ENCODE measurements at places on chromosomes 6 and 20. TPM values are rescaled to one million over a fixed set of nuclear protein-coding genes. Genes with fewer than 3 reads are reported as not detected.
A peak's percentile ranks its signal among the peaks of the same experiment; 100 is the strongest.

Gene SNAP25
- total RNA-seq, result 1.1 TPM

- peak overlapping the region; percentile 74 for H3K27ac ChIP-seq
- H3K4me3 ChIP-seq, result peak overlapping the region; percentile 79
- peaks cover 3% of the 10 kb centered on the region for H3K36me3 ChIP-seq
- H3K4me1 ChIP-seq, result peaks cover 2% of the 10 kb centered on the region
- no peaks in the 10 kb centered on the region for H3K27me3 ChIP-seq
Measured at GRCh38 chr6:118894425-118895260, 691 bp downstream of the ASF1A start.

DNA sequence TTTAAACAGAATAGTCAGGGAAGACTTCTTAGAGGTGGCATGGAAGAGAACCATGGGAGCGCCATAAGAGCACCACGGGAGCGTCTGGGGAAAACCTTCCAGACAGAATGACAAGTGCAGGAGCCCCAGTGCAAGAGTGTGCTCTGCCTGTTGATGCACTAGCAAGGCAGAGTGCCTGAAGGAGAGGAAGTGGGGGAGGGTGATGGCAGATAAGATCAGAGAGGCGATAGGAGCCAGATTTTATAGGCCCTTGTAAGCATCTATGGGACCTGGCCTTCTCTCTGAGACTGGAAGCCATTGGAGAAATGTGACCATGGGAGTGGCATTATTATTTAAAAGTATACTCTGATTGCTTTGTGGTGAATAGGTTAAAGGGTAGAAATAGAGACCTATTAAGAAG lies 13.1 kb downstream of the FUCA2 start:
- H3K4me3 ChIP-seq, result no peak overlapping the region
- H3K27me3 ChIP-seq, result no peaks in the 10 kb centered on the region
- H3K36me3 ChIP-seq, result peaks cover 32% of the 10 kb centered on the region
- no peak for DNase-seq
- H3K4me1 ChIP-seq, result no peaks in the 10 kb centered on the region

DNA sequence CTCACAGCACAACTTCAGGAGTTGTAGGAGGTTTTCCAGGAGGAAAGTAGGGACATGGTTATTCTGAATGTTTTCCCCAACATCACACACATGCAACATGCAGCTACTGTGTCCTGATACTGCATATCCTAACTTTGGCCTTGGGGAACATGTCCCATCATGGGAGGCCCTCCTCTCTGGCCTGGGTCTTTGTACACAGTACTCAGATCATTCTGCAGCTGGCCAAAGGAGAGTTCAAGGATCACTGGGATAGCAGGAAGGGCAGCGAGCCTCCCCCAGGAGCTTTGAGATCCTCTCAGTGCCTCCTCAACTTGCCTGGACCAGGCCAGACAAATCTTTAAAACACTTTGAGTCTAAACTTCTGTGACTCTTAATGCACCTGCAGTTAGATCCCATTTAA lies 12.9 kb downstream of the CASS4 start:
- H3K27me3 ChIP-seq, result no peaks in the 10 kb centered on the region
- H3K4me3 ChIP-seq, result no peak overlapping the region
- peaks cover 14% of the 10 kb centered on the region for H3K36me3 ChIP-seq
- peaks cover 45% of the 10 kb centered on the region for H3K4me1 ChIP-seq
- DNase-seq, result no peak

DNA sequence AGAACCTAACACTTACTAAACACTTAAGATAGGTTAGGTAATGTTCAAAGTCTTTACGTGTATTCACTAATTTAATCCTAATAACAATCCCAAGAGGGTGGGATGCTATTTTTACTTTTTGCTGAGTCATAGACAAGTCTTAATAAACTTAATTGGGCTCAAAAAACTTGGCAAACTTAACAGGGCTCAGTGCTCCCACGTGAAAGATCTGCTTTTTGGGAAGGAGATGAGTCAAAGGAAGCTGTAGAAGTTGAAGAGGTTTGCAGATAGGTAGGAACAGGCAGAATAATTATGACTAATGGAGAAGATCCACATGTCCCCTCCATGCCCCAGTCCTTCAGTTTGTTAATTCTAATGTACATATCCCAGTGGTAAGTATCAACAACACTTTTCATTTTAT lies 44.5 kb upstream of the STMND1 start:
- no peak for DNase-seq
- no peak overlapping the region for H3K27ac ChIP-seq
- no peaks in the 10 kb centered on the region for H3K36me3 ChIP-seq
- H3K4me1 ChIP-seq, result no peaks in the 10 kb centered on the region
- no peak overlapping the region for H3K4me3 ChIP-seq

Gene NOTCH4
- 2.2 TPM for total RNA-seq

Measured in IMR-90 (cell line).